ENCODE measurements at places on chromosomes 7 and 10.

DNA sequence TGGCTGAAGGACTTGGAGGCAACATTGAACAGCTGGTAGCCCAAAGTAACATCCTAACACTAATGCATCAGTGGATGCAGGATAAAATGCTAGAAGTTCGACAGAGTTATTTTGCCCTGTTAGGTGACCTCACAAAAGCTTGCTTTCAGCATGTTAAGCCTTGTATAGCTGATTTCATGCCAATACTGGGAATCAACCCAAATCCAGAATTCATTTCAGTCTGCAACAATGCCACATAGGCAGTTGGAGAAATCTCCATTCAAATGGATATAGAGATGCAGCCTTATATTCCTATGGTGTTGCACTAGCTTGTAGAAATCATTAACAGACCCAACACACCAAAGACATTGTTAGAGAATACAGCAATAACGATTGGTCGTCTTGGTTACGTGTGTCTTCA lies 62.9 kb downstream of the CCSER2 start:
- DNase-seq: no peak

DNA sequence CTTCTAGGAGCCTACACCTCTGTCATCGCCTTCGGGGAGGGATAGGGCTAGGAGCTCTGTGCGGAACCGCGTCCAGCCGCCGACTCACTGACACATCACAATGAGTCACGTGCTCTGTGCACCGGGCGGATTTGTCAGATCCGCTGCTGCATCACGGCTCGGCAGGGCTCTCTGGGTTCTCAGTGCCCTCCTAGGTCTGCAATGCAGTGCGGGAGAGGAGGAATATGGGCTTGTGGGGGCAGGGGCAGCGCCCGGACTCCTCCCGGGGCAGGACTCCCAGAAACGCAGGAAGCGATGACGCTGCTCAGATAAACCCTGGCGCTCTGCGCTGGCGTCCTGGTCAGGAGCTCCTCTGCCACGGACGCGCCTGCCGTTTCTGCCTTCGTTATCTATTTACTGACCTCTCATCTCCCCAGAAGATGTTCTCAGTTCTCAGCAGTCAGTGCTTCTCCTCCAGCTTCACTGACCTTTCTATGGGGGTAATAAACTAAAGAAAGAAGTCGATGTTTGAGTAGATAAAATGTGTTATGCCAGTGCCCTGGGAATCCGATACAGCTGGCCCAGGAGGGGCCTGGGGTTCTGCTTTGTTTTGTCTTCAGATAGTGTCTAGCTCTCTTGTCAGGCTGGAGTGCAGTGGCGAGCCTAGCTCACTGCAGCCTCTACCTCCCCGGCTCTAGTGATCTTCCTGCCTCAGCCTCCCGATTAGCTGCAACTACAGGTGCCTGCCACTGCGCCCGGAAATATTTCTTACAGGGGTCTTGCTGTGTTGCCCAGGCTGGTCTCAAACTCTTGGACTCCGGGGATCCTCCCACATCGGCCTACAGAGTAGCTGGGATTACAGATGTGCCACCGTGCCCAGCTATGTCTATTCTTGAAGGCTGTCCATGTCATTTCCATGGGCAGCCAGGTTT lies 22.8 kb upstream of the ITGB1 start:
- peak; percentile 57 for DNase-seq

DNA sequence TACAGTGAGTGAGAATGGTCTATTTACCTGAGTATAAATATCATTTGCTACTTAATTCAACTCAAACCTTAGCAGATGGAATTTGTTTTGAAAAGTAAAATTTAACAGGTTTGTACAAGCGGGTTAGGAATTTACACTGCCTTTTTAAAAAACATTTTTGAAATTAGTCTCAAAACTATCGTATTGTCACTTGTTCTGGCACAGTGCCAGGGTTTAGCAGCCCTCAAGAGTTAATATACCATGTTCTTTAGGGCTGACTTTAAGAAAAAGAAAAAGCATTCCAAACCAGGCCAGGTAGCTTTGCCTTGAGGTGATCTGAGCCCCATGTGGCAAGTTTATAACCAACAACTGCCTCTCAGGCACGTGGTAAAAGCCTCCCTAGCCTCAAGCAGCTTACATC lies 17.8 kb downstream of the CCNJ start:
- DNase-seq: no peak

DNA sequence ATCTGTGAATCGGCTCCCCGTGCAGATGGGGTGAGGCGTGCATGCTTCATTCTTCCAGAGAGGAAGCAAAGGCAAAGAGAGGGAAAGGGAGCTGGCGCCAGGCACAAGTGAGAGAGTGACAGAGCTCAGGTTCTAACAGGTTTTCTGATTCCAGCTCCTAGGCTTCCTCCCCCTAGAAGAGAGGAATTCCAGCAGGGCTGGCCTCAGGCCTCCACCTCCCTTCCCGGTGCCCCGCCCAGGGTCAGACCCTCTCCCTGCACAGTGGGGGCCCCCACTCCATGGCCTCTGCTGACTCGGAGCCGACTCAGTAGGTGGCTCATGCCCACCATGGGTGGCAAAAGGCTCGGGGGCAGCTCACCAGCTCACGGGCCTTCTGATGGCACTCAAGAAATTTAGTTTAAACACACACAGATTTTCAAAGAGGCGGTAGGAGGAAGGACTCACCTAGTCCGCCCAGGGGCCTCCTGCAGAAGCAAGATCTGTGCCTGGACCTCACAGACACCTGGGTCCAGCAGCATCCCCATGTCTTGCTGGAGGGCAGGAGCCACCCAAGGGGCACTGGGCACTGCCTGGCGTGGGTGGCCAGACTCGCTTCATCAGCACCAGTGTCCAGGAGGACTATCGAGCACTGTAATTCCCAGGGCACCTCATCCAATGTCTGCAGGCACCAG lies 183.5 kb downstream of the MAD1L1 start:
- DNase-seq: no peak

GRCh38 chr7:87316097-87316700 lies 29.3 kb upstream of the CROT start:
- DNase-seq: no peak

DNA sequence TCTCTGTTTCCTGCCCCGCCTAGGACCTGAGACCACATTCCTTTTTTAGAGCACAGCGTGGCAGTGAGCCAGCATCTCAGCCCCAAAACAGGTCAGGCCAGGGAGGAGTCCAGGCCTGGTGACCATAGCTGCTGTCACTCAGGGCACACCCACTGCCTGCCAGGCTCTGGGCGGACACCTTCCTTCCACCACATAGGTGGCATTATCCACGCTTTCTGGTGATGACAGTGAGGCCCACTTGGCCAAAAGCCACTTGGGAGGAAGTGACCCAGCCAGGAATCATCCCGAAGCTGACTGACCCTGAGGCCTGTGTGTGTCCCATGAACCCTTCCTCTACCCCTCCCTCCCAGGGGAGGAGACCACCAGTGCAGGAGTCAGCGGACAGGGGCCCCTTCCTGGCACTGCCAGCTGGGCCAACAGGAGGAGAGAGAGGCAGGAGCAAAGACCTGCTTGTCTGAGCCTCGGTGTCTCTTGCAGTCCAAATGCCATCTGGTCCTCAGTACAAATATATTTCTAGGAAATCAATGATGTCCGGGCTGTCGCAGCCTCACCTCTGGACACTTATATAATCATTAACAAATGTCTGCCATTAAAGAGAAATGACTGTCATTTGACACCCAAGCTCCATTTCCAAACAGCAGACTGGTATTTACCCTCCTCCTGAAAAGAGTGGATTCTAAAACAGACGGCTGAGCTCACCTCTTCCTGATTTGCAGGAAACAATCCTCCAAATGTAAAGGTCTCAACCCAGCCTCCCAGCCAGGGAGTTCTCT lies 63.0 kb downstream of the ABRAXAS2 start:
- no peak for DNase-seq

- DNase-seq: no peak
Observed at GRCh38 chr10:30436191-30436611, 2.2 kb downstream of the MAP3K8 start.

DNA sequence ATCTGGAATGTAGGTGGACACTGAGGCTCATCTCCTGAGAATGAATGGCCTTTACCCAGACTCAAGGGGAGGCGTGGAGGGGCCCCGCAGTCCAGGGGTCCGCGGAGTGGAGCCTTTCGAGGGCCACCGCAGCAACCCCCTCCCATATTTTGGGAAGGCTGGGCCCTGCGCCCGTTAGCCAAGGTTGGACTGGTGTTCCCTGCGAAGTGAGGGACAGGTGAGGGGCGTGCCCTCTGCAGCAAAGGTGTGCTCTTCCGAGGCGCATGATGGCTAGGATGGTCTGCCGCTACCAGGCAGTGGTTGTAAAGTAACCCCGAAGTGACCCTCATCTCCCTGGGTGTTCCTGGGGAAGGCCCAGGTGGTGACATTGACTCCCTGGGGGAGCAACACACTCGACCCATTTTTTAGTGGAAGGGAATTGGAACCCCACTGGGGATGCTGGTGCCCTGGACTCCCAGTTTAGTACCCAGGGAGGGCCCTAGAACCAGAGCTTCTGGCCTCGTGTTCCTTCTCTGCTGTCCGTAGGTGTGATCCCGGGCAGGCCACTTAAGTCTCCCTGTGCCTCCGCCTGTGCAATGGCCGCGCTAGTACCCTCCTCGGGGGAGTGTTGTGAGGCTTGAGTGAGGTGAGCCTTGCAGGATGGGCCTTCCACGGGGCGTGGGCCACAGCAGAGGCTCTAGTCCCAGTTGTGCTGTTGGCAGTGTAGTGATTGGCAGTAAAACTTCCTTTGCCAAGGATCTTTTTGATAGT lies 779 bp downstream of the FAM241B start:
- DNase-seq: no peak

DNA sequence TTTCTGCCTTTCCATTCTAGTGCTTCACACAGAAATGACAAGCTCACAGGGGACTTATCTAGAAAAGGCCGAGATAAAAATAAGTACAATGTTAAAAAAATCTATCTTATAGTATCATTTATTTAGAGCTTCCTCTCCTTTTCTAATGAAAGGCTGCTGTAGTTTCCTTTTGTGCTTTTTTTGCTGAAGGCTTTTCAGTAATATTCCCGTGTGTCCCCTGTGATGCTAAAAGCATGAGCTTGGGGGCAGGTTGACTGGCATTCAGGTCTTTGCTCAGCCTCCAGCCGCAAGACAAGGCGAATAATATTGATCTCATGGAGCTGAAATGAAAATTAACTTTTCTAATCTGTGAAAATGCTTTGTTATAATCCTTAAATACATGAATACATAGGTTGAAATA lies 143.0 kb downstream of the ST7 start:
- no peak for DNase-seq

DNA sequence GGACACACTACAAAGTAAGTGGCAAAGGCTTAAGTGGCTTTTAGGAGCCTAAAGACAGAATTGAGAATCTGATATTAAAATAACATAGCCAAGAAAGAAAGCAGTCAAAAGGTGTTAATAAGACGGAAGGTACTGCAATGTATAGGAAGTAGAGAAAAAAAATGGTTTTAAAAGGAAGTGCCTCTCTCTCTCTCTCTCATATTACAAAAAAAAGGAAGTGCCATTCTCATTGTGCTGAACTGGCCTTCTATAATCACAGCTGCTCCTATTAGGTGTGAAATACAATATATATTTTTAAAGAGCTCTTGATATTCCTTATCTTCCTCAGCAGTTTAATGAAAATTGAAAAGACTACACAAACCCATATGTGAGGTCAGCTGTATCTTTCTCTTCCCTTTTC lies 199.4 kb upstream of the NPVF start:
- no peak for DNase-seq

- no peak for DNase-seq
Observed at GRCh38 chr7:17710312-17710711, 230.0 kb downstream of the SNX13 start.

GRCh38 chr7:30989824-30990672 lies 26.3 kb downstream of the GHRHR start:
- DNase-seq: no peak

GRCh38 chr10:61448841-61449600 lies 4.2 kb downstream of the TMEM26 start:
- no peak for DNase-seq

DNA sequence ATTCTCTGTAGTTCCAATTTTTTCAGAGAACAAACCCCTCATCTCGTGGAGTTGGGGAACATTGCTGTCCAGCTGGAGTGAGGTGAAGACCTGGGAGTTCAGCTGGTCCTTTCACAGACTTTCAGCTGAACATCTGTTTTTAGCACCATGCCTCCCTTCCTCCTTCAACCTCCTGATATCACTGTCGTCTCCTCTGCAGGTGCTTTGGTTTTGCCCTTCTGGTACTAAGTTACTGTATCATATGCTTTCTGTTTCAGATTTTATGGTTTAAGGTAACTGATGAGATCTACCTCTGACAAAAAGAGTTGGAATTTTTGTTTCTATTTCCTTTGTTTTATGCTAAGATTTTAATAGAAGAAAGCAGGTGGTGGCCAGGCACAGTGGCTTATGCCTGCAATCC lies 102.9 kb downstream of the ZNF438 start:
- no peak for DNase-seq

GRCh38 chr10:85864173-85864549 lies 502.4 kb downstream of the GRID1 start:
- no peak for DNase-seq

DNA sequence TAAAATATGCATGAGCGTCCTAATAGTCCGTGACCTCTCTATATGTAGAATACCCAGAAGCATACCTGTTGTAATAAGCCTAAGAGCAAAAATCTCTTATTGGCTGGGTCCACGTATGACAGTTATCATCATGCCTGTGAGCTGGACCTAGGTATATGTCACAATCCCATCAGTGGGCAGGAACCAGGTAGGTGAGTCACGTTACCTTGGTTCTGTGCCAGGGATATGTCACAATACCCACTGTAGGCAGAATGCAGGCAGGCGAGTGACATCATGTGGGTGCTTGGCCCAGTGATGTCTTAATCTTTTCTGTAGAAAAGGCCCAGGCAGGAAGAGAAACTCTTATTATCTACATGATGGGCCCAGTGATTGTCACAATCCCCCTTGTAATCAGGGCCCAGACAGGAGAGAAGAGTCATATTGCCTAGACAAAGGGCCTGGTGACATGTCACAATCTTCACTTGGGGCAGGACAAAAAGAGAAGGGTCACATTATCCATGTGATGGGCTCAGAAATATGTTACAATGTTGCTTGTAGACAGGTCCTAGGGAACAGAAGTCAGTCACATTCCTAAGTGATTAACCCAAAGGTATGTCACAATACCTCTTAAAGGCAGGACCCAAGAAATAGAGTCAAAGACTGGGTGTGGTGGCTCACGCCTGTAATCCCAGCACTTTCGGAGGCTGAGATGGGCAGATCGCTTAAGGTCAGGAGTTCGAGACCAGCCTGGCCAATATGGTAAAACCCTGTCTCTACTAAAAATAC lies 12.9 kb upstream of the ZNF736 start:
- DNase-seq: no peak
